ENCODE measurements at places on chromosomes 11 and 22.
A peak's percentile ranks its signal among the peaks of the same experiment; 100 is the strongest.

DNA sequence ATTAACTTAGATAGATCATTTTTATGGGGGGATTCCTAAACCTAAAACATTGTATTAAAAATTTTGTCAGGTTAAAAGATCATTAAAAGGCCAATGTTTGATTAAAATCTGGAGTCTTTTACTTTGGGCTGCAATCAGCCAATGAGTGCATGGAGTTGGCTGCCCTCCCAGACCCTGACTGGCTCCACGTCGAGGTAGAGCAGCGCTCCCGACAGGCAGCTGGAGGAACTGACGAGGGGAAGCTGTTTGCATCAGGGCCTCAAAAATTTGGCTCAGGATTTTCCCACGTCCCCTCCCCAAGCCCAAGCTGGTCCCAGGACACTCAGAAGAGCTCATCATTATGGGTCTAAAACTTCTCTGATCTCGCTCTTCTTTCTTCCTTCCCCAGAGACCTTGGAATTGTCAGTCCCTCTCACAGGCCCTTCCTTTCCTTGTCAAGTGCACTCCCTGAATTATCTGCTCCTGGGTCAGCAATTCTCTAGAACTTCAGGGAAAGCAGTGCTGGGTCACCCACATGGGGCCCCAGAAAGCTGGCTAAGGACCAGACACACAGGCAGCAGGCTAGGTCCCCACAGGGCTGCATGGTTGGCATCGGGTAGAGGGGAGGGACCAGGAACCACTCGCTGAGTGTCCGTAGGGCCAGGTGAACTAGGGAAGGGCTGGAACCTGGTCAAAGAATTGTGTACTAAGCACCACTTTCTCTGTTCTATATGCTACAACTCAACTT lies 119.6 kb upstream of the IGLL5 start:
- peak; percentile 35 for DNase-seq

- DNase-seq: no peak
Observed at GRCh38 chr22:35904752-35905151, 123.9 kb downstream of the RBFOX2 start.

GRCh38 chr22:29346659-29347058 lies 31.2 kb upstream of the RASL10A start:
- no peak for DNase-seq

DNA sequence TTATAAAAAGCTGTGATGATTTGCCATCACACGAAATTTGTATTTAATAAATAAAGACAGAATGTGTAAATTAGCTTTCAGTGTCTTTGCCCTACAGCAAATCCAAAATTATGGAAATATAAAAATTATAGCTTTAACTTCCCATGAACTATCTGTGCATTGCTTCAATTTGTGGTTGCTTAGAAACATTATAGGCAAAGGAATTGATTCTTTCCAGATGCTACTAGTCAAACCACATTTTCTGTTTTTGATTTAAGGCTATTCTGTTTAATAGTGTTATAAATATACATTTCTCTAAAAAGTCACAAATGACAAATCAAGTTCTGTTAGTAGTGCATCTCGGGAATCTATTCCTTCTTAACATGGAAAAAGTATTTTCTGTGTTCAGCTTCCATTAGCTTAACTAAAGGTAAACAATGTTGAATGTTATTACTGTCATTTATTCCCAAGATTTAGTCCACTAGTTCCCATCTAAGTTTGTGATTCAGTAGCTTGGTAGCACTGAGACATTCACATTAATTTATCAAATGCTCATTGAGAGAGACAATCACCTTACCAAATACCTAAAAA lies 1086.3 kb upstream of the CCDC90B start:
- DNase-seq: no peak

DNA sequence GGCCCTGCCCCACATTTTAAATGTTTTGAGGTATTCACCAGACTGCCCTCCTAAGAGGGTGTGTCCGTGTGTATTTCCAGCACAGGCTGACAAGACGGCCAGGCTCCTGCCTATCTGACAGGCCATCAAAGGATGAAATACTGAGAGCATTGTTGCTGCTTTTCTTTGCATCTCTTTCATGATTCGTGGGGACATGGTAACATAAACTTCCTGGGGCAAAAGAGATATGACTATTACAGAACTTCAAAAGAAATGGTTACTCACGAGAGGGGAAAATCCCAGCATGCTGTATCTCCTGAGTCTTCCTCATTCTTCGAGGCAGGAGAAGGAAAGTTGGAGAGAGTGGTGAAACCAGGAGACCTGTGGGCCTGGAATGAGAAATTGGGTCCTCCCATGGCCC lies 10.3 kb upstream of the BIK start:
- no peak for DNase-seq

- no peak for DNase-seq
Observed at GRCh38 chr22:19138217-19139000, 6.0 kb downstream of the ESS2 start.

DNA sequence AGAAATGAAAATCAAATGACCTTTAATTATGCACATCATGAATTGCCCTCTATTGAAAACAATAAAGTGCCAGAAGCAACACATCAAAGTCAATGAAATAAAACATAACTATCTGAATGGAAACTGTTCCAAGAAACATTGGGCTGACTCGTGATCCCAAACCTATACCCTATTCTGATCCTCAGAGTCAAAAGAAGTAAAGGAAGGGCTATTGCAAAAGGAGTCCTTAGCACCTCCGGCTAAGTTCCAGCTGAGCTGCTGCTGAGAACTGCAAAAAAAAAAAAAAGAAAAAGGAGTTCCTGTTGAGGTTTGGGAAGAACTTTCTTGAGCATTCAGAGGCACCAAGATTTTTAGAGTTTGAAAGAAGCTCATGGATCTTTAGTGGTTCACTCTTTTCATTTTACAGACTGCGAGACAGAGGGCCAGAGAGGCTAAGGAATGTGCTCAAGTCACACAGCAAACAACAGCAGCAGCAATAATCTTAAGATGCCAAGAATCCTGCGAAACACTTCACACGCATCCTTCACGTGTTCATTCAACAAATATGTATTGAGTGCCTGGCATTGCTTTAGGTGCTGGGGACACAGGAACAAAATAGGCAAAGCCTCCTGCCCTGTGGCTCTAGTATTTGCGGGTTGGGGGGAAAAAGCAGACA lies 841 bp upstream of the TMPRSS13 start:
- DNase-seq: peak; percentile 37

GRCh38 chr22:45491841-45492240 lies 10.8 kb upstream of the FBLN1 start:
- no peak for DNase-seq

GRCh38 chr22:39935612-39936011 lies 24.6 kb upstream of the TMA7B start:
- no peak for DNase-seq

DNA sequence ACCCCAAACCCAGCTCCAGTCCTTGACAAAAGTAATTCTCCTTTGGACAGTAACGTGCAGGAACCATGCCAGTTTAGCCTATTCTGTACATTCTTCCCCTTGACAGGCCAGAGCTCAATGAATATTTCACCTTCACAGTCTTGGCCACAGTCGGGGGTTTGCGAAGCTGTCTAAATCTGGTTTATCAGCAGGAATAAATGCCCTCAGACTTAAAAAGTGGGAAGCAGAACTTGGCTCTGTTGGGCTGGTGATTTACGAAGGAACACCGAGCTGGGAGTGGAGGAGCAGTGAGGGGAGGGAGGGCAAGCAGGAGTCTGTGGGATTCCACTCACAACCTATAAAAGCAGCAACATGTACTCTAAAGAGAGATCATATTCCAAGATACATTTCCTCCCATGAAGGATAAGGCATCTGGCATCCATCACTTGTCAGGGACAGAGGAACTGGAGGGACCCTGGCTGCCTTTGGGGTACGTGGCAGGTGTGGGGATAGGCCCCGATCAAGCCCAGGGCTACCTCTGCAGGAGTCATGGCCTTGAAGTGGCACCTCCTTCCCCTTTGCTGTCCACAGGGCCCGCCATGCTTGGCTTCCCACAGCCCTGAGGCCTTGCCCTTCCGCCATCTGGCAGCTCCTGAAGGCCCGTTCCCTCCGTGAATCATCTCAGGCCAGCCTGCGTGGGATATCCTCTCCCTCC lies 154.3 kb downstream of the ADAMTS15 start:
- no peak for DNase-seq

GRCh38 chr11:44760917-44761550 lies 34.3 kb downstream of the TSPAN18 start:
- DNase-seq: peak; percentile 81

DNA sequence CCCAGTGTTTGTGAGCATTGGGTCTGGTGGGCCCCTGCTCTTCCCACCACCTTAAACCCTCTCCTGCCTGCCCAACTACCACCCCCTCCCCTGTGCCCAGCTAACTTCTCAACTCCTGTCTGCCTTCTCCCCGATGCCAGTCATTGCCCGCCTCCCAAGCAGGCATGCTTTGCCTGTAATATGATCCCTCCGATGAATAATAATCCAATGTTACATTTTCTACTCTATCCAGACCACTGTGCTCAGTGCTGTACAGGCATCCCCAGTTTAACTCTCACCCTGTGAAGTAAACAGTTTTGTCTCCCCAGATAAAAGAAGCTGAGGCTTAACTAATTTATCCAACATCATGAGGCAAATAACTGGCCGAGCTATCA lies 35.5 kb upstream of the OLFML1 start:
- no peak for DNase-seq

GRCh38 chr22:44260216-44261035 lies 52.3 kb downstream of the SHISAL1 start:
- no peak for DNase-seq

GRCh38 chr11:120134106-120134930 lies 3.6 kb downstream of the TRIM29 start:
- DNase-seq: no peak

DNA sequence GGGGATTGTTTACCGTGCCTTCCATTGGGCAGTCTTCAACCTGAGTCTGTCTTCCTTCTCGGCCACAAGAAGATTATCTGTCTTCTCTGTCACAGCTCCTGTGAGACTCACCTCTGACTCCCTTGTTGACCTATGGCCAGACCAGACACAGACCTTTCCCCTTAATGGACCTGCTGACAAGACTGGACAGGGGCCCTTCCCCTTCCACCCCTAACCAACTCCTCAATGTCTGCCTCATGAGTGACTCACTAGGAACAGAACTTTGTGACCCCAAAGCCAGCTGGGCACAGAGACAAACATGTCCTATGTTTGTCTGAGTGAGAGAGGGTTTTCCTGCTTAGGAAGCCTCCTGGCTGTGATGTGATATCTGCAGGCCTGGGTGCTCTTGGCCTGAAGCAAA lies 405.0 kb downstream of the BRD1 start:
- DNase-seq: no peak

Data from mesendoderm (in vitro differentiated cells).